IMR-90 (cell line): ENCODE measurements at places on chromosomes 12 and 14. TPM values are rescaled to one million over a fixed set of nuclear protein-coding genes. Genes with fewer than 3 reads are reported as not detected.

DNA sequence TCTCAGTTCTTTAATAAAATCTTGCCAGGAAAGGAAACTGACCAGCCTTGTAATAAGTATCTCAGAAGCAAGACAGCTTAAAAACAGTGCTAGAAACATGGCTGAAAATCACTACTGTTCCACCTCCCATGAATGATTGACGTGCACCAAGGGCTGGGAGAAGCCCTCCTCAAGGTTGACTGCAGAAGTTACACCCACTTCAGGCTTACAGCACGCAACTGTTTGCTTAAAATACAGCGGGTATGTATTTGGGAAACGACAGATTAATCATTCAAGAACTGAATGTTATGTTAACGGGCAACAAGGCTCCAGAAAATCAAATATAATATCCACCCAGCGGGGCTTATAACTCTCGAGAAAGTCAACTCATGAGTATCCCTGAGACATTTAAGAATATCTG, 22.1 kb downstream of the PRKD1 start:
- no peak for DNase-seq

DNA sequence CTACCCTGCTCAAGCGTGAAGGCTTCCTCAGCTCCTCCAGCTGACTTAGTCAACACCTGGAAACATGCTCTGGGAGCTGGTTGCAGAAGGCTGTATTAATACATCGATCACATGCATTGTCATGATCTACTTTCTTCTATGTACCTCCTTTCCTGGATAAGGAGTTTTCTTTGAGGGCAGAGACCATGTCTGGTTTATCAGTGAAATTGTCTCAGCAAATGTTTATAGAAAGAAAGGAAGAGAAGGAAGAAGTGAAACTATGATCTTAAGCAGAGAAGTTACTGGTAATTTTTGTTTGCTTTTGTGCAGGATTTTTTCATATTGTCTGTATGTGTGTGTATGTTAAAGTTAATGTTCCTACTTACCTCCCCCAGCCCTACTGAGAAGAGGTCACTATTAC, 4.5 kb downstream of the DYRK4 start:
- no peak for DNase-seq

GRCh38 chr12:124462750-124463149, 104.7 kb downstream of the NCOR2 start:
- DNase-seq = peak; percentile 21

- no peak for DNase-seq
These were observed 5.5 kb upstream of the ITPK1 start for GRCh38 chr14:93121030-93121834.

DNA sequence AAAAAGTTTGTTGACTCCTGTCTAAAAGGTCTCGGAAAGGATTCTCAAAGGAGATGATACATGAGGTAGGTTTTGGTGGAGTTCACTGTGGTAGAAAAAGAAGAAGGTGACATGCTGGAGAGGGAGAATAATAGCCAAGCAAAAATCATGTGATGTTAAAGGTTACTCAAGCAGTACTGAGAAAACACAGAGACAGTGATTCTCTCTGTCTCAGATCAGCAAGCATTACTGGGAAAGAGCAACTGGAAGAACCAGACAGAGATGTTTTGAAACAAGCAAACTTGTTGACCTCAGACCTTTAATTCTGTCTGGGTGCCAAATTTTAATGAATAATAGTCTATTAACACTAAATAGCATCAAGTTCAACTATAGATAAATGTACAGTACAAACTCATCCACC, 183.5 kb upstream of the PLEKHG7 start:
- DNase-seq = no peak

DNA sequence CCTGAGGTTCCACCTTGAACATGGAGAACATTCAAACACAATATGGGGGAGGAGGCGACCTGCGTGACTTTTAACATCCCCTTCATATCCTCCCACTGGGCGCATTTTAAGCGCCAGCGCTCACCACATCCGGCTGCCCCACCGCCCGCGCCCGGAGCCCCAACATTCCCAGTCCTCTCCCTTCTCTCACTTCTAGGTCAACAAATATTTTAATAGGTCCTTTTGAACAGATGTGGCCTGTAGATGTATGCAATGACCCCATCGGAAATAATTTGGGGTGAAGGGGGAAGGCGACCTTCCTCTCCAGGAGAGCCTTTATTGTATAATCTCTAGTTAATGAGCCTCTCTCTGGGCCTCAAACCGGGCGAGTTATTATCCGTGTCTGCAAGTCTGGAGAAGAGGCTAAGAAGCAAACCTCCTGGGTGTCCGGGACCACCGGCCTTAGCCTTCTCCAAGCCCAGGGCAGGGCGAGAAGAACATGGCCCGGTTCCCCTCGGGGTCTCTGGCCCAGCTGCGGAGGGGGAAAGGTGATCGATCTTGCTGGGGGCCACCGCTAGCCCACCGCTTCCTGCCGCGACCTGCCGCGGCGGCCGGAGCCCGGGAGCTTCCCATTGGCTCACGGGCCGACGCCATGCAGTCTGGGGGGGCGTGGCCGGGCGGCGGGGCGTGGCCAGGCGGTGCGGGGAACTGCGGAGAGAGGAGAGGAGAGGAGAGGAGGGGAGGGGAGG, 83.2 kb upstream of the HMGA2 start:
- peak; percentile 74 for DNase-seq

GRCh38 chr12:19925841-19926240, 442.5 kb upstream of the PDE3A start:
- DNase-seq = no peak

- DNase-seq = no peak
These were observed 13.3 kb upstream of the TCL1A start for GRCh38 chr14:95727056-95727700.

Gene DUSP6
- 70.1 and 78.6 TPM in 2 replicates for total RNA-seq

Gene GPRC5D
- not detected in 2 replicates for total RNA-seq

Gene FLRT2
- 11.1 and 13.1 TPM in 2 replicates for total RNA-seq

Gene KRT8
- total RNA-seq = 10.9 and 14.2 TPM in 2 replicates

Gene STXBP6
- total RNA-seq = 14.3 and 15.6 TPM in 2 replicates
